Spinal cord (tissue), 10 donors: ENCODE measurements at places on chromosomes 6 and 20.

GRCh38 chr20:51639206-51639832 lies 96.8 kb upstream of the NFATC2 start:
- peak; percentile 87 for DNase-seq

DNA sequence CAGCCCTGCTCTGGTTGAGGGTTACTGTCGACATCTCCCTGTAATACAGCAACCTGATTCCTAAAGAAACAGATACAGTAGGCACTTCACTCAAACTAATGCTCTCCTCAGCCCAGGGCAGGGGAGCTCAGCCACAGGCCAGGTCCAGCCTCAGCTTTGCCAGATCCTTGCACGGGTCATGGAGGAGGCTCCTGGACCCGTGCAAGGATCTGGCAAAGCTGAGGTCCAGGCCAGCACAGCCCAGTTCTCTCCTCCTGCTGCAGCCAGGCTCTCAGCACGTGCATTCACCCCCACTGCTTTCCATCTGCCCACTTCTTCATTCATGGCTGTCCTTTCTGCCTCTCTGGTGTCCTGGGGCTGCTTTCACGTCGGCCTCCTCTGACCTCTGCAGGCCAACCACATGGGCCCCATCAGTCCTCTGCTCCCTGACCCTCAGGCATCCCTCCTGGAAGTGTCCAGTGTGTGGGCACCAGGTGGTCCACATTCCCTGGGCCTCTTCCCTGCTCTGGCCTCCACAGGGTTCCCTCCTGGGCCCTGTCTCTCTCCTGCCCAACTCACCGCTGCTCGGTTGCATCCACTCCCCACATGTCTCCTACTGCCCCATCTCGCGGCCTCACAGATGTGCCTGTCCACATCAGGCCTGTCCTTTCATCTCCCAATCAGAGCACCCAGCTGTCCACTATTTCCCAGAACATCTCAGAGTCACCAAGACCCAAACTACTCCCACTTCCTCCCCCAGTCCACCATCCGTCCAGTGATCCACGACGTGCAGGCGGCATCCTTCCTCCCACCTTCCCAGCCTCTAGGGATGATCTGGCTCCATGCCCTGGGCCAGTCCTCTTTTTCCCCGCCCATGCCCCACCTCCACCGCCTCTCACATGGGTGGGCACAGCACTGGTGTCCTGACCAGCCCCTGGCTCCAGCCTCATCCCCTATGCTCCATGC lies 11.8 kb upstream of the CD93 start:
- DNase-seq = no peak

- no peak for DNase-seq
These were observed 27.9 kb downstream of the ADTRP start for GRCh38 chr6:11750682-11751081.

- peak; percentile 30 for DNase-seq
These were observed 95.3 kb downstream of the FOXO3 start for GRCh38 chr6:108655806-108656651.

- DNase-seq = peak; percentile 71
These were observed 1.6 kb downstream of the PXDC1 start for GRCh38 chr6:3749977-3750316.

DNA sequence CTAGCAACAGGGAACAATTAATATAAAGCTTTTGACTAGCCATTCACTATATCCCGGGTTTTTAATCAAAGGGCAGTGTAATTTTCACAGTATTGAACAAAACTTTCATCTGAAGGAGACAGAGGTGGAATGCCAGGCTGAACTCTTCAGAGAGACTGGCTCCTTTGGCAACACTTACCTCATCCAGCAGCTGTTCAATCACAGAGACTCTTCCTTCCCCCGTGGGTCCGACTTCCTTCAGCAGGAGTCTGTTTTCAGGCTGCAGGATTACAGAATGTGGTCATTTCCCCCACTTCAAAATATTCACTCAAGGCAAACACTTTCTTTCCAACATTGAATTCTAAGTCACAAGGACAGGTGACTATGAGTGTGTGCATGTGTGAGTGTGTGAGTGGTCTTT lies 76.6 kb downstream of the DZANK1 start:
- DNase-seq = no peak

GRCh38 chr20:14913896-14914620 lies 576.6 kb upstream of the FLRT3 start:
- no peak for DNase-seq

- DNase-seq = no peak
These were observed 6.9 kb upstream of the CABLES2 start for GRCh38 chr20:62413896-62414481.

GRCh38 chr6:77094821-77095220 lies 368.5 kb downstream of the HTR1B start:
- no peak for DNase-seq

GRCh38 chr20:62617711-62618483 lies 24.4 kb upstream of the SLCO4A1 start:
- DNase-seq = no peak

GRCh38 chr6:10382728-10383330 lies 32.0 kb downstream of the TFAP2A start:
- DNase-seq = peak; percentile 22

GRCh38 chr6:147716434-147716833 lies 207.9 kb downstream of the SAMD5 start:
- DNase-seq = no peak
